ENCODE measurements at places on chromosomes 1 and 21.
A peak's percentile ranks its signal among the peaks of the same experiment; 100 is the strongest.

DNA sequence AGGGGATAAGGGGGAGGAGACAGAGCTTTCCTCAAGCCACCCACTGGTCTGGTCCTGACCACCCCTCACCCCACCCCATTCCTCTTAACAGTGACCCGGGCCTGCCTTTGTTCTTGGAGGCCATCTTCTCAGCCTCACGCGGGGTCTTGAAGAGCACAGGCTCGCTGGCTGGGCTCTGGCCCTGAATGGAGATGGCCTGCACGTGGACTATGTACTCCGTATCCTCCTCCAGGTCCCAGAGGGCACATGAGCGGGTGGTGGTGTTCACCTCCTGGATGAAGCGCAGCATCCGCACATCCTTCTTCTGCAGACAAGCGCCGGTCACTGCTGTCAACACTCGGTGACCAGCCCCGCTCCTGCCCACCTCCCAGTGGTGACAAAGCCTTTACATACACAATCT lies 2.6 kb downstream of the FNDC5 start:
- no peak for DNase-seq

DNA sequence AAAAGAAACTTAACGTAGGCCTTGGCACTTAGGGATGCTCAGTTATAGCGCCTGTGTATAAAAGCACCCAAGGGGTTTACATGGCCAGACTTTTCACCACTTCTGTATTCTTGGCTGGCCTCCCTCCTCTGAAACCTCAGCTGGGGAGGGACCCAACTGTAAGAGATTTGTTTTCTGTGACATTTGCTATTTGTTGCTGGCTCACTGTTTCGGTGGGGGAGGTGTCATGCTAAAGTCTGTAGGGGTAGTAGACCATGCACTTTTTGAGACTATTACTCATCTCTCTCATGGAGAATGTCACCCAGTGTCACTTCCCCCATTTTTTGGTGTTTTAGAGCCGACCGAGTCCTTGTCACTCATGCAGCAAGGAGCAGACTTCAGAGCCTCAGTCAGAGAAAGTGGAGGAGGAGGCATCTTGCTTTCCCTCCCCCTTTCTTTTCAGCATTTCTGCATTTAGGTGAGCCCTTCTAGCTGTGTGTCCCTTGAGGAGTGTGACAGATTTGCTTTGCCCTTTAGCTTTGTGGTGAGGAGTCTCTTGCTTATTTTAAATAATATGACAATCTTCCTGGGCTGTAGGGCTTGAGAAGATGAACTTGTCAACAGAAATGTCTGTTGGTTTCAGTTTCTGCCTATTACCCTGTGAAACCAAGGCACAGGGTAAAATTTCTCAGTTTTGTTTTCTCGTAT lies 160.1 kb downstream of the FASLG start:
- DNase-seq, result no peak

GRCh38 chr1:228197555-228198147 lies 10.2 kb upstream of the OBSCN start:
- no peak for DNase-seq

DNA sequence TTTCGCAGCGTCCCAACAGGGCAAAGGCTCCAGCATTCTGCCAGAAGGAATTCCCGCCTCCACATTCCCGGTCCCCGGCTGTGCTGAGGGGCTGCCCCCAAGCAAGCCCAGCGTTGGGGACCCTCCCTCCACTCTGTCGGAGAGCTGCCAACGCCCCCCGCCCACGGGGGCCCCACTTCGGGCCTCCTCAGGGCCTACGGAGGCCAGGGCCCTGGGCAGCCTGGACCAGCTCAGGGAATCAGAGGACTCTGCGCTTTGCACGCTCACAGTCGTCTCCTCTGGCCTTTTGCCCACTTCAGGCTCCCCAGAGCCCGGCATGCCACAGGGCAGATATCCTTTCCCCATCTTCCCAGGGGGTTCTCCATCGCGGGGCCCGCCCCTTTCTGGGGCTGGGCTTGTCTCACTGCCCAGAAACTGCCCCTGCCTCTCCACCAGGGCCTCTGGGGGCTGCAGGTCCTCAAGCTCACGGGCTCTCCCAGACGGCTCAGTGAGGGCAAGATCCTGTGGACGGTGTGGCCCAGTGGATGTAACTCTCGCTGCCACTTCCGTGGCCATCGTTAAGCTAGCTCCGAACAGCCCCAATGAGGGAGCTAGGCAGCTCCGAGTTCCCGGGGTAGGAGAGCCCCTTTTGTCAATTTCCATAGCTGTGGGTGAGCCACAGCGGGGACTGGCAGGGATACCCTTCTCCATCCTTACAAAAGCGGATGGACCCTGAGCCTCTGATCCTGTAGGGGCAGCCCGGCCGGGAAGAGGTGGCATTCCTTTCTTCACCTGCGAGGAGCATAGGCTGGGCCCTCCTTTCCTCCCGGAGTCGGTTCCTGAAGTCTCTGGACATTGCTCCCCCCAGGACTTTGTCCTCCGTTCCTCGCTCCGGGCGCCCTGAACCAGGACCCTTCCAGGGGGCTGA lies 2.8 kb downstream of the ITPKB start:
- DNase-seq, result no peak

GRCh38 chr1:53585129-53585528 lies 125.9 kb downstream of the DMRTB1 start:
- DNase-seq, result no peak

GRCh38 chr1:19441048-19441780 lies 44.1 kb downstream of the CAPZB start:
- DNase-seq, result no peak

DNA sequence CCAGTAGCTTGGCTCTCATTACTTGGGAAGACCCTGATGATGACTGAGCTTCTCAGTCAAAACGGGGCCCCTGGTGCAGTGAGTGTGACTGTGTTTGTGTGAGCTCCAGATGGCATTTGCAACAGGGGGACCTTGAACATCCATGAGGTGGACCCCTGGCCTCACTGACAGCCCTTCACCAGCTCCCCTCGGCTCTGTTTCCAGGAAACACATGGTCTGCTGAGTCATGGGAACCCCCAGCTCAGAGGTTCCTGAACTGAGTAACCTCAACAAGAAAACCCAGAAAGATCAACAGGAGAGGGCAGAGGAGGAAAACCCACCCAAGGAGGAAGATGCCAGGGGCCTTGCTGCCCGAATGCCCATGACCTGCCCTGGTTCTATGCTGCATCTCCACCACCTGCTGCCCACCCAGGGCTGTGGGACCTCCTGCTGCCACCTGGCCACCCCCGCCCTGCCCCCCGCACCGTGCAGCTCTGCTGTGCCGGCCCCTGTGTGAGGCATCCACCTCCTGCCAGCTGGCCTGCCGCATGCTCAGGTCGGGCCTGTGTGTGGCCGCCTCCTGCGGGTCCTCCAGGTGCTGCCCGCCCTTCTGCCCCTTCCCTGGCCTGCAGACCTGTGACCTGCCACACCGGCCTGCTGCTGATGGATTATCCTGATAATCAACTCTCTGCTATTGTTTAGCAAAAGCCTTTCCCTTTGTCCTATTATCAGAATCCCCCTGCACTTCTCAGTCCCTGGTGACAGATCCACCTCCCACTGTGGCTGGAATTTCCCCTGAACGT lies 4.2 kb upstream of the KRTAP12-1 start:
- no peak for DNase-seq

DNA sequence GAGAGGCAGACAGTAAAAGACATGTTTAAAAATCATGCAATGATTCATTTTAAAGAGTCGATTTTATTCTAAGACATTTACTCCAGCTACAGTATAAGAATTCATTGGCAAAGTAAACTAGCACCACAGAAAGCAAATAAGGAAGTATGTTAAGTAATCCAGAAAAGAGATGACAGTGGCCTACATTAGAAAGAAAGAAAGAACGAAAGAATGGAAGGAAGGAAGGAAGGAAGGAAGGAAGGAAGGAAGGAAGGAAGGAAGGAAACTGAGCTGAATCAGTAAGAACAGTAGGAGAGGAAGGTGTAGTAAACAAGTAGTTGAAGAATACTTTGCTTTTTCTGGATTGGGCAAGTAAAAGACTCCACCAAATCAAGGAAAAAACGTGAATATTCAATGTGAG lies 62.2 kb downstream of the ZZZ3 start:
- no peak for DNase-seq

- DNase-seq, result no peak
These were observed 41.9 kb downstream of the FAM163A start for GRCh38 chr1:179785031-179785431.

GRCh38 chr1:84301785-84302385 lies 377 bp downstream of the SAMD13 start:
- peak; percentile 24 for DNase-seq

DNA sequence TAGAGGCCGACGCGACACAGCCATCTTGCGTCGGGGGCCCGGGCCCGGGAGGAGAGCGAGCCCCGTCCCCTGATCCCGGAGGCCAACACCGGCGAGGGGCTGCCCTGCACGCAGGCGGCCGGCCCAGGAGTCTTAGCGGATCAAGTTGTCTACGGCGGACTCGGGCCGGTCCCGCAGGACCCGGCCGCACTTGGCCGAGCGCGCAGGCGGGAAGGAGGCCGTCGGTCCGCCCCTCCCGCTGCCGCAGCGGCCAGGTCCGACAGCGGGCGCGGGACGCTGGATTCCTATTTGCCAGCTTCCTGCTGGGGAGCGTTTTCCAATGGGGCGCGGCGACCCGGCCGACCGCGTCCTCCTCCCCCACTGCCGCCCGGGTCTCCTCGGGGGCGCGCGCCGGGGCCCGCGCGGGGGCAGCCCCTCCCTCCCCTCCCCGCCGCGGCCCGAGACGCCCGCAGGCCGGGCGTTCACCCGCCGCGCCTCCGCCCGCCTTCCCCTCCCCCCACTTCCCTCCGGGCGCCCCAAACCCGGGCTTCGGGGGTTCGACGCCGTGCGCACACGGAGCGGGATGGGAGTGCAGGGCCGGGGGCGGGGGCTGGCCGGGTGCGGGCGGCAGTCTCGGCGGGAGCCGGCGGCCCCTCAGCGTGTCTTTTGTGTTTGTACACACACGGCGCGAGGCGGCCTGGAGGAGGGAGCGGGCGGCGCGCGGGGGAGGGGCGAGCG lies 517 bp upstream of the H3-3A start:
- peak; percentile 23 for DNase-seq

GRCh38 chr1:82405333-82405732 lies 604.6 kb downstream of the ADGRL2 start:
- DNase-seq, result no peak

- DNase-seq, result no peak
These were observed 28.4 kb downstream of the URB1 start for GRCh38 chr21:32364387-32364786.

- no peak for DNase-seq
These were observed 209.9 kb upstream of the DEPDC1 start for GRCh38 chr1:68706639-68707317.

DNA sequence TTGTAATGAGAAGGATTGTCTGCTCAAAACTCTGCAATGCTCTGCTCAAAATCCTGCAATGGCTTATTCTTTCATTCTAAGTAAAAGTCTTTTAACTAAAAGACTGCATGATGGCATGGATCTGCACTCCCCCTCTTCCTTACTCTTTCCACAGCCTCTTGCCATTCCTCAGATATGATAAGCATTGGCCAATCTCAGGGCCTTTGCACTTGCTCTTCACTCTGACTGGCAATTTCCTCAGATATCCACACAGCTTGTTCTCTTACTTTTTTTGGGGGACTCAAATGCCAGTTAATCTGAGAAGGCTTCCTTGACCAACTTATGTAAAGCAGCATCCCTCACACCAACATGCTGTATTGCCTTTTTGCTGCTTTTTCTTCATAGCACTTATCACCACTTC lies 2.8 kb upstream of the ZMPSTE24 start:
- DNase-seq, result no peak

DNA sequence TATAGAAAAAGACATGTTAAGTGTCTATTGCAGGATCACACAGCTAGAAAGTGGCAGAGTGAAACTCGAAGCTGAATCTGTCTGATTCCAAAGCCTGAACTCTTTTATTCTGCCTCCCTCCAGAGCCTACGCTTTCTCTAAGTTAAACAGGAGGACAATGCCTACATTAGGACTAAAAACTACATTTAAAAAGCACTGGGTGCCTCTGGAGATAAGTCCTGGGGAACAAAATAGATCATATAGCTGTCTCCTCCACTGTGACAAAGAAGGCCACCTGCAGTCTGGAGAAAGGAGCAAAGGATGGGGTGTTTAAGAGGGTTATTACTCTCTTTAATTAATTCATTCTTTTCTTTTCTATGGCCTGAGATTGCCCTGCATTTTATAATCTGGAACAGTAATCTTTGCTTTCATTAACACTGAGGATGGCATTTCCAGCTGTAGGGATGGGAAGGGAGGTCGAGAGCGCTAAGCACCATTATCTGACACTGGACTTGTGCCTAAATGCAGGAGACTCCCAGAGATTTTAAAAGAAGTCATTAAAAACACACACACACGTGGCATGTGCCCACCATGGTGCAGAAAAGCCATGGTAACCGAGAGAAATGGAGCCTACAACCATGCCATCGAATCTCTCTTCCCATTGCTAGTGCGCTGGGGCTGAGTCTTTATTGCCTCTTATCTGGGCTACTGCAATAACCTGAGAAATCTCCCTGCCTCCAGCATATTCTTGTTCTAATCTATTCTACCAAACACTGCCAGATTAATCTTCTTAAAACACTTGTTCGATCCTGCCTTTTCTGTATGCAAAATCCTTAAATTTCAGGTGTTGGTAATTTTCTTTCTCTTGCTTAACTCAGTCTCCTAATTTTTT lies 92.2 kb downstream of the PLXNA2 start:
- DNase-seq, result peak; percentile 2

DNA sequence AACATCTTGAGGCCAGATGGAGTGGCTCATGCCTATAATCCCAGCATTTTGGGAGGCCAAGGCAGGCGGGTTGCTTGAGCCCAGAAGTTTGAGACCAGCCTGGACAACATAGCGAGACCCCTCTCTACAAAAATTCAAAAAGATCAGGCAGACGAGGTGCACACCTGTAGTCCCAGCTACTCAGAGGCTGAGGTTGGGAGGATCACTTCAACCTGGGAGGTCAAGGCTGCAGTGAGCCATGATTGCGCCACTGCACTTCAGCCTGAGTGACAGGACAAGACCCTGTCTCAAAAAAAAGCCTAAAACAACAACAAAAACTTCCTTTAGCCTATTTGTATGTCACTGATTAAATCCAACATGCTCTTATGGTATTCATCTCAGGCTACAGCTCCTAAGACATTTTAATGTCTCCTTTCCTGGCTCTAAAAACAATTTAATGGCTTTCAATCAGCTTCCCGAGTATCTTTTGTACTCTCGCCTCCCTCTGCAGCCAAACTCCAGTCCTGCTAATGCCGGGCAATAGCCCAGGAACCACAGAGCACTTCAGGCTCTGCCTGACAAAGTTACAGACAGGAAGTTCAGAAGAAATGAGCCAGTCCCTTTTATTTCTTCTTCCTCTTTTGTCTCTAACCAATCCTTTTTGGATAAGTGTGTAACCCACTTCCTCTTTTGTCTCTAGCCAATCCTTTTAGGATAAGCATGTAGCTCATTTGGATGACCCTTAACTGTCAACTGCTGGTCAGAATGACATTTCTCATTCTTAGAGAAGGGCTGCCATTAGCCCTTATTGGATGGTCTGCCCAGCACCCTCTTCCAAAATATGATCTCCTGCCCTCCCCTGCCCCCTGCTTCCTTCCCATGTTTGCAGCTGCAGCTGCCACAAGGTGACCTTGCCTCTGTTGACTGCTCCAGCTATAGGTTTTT lies 6.6 kb upstream of the DOP1B start:
- DNase-seq, result no peak

GRCh38 chr1:186082235-186082937 lies 292.7 kb downstream of the TPR start:
- peak; percentile 70 for DNase-seq

GRCh38 chr1:38250356-38250755 lies 203.8 kb upstream of the POU3F1 start:
- DNase-seq, result no peak

GRCh38 chr1:46064708-46065107 lies 67.7 kb downstream of the PIK3R3 start:
- DNase-seq, result no peak

- DNase-seq, result no peak
These were observed 110.5 kb upstream of the COL11A1 start for GRCh38 chr1:103218821-103219220.
